NCI-H446 treated with DMSO at 0.1 percent for 48 hours (cell line): ENCODE measurements at places on chromosomes 11 and 22.

- DNase-seq: no peak
Observed at GRCh38 chr11:124717786-124718651, 21.7 kb upstream of the NRGN start.

DNA sequence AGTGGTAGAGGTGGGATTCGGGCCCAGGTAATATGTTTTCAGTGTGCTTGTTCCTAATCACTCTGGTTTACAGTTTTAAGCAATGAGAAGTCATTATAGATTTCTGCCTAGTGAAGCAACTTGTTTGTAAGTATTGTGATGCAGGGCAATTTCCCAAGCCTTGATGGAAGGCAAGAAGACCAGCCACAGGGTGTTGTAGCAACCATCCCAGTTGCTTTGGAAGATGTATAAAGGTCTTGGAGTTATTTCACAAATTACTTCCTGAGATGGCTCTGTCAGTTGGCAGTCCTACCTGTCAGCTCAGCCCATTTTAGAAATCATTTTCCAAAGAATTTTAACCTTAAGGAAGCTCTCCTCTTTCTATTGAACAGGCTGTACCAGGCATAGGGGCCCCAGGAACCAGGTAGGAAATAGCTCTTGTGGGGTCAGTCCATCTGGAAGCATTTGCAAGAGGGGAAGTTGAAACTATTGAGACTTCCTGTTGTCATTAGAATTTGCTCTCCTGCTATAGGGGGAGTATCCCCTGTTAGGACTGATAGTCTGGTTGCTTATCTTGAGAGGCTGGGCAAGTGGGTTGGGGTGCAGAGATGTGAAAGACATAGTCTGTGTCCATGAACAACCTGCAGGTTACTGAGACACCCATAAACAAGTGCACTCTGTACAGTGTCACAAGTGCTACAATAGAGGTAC is 47.9 kb downstream of the STIM1 start:
- no peak for DNase-seq

DNA sequence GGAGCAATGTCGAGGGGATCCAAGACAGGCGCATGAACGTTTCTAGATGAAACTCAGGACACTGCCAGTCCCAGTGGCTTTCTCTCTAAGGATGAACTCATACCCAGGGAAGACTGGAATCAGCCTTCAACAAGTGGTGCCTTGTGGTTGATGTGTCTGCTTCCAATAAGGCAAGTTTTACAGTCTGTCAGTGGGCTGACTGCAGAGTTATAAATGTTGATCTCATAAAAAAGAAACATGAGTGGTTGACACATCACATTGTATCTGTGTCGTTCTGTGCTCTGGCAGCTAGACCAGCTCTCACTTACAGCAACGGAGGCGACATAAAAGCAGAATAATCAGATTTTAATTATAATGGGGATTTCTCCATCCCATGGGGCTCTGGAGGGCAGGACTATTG is 96.7 kb downstream of the SNX19 start:
- DNase-seq: no peak

DNA sequence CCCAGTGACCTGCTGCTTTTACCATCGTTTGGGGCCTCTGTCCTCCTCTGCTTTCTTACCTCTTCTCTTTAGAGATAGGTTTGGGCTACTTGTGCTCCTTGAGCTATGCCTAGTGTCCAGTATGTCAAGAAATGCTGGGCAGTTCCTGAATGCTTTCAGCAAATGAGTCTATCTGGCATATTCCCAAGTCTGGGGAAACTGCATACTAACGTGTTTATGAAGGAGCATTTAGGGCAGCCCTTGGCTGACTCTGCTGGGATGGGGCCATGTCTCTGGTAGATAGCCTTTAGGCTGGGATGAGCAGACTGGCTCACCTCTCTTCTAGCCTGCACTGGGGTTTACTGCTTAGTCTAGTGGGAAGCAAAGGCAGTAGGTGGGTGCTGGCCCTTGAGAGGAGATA is 43.7 kb upstream of the SUSD2 start:
- DNase-seq: no peak

GRCh38 chr11:90218606-90219005 is 4.2 kb downstream of the CHORDC1 start:
- DNase-seq: no peak

GRCh38 chr11:128180441-128181087 is 406.8 kb downstream of the ETS1 start:
- DNase-seq: no peak

DNA sequence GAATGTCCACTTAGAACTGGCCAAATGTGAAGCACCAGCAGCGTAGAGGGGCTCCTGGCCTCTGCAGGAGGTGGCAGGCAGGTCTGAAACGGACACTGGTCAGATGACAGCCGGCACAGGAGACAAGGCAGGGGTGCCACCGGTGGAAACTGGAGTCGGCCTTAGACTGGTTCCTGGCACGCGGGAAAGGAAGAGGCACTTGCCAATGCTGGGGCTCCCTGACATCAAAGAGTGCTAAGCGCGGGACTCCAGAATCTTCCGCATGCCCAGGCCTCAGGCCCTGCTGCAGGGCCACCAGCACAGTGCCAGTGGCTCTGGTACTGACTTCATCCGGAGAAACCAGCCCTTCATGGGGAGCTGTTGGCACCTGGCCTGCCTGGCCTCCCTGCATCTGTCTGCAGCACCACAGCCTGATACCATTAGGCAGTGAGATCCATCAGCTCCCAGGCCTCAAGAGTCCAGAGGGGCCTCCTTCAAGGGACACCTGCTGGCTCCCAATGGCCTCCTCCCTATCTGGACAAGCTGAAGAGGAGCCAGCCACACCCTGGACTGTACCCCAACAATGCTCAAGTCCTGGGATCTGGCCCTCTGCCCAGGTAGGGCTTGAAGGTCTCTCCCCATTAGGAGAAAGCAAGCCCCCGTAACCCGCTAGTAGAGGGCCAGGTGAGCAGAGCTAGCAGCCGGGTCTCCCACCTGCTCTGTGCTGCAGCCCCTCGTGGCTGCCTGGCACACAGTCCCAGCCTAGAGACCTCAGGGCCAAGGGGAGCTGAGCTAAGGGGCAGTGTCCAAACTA is 29.7 kb upstream of the GNB1L start:
- DNase-seq: no peak

DNA sequence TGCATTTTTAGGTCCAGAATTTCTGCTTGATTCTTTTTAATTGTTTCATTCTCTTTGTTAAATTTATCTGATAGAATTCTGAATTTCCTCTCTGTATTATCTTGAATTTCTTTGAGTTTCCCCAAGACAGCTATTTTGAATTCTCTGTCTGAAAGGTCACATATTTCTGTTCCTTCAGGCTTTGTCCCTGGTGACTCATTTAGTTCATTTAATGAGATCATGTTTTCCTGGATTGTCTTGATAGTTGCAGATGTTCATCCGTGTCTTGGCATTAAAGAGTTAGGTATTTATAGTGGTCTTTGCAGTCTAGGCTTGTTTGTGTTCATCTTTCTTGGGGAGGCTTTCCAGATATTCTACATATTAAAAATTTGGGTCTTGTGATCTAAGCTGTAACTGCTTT is 694.8 kb upstream of the CCDC179 start:
- no peak for DNase-seq

DNA sequence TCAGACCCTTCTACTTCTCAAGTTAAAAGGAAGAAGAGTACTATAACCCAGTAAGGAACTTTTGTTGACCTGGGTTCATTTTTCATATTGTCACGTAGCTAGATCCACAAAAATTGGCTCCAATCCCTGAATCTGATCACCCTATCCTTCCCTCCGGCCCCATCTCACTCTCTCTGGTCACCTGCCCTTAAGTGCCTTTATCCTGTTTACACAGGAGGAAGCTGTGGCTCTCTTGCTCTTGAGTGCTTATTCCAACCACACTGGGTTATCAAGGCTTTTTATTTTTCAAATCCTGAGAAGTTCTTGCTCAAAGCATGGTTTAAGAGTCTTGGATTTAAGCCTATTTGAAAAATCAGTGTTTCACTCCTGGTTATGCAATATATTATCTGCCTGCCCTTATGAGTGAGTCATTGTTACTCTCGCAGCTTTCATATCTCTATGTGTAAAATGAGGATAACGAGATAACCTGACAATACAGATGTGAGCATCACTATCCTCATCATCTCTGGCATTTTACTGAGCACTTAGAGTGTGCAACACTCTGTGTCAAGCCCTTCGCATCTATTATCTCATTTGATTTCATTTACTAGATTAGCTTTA is 293.9 kb downstream of the GUCY1A2 start:
- no peak for DNase-seq

GRCh38 chr22:19580291-19580890 is 56.2 kb upstream of the CLDN5 start:
- DNase-seq: no peak

DNA sequence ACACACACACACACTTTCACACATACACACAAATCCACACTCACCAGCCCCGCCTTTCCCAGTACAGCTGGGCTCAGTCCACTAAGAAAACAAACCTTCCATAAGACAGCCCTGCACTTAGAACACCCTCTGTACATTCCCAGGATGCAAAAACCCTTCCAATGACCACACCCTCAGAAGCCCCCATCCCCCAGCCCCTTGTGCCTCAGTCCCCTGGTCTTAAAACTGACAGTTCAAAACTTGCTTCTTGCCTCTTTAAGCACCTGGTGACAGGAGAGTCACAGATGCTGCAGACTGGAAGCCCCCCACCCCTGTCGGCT is 23.0 kb downstream of the APLNR start:
- no peak for DNase-seq
